Head of caudate nucleus (tissue), 42 donors: ENCODE measurements at places on chromosomes 6 and 20.

GRCh38 chr20:16553101-16553500, 20.1 kb downstream of the KIF16B start:
- DNase-seq = no peak

DNA sequence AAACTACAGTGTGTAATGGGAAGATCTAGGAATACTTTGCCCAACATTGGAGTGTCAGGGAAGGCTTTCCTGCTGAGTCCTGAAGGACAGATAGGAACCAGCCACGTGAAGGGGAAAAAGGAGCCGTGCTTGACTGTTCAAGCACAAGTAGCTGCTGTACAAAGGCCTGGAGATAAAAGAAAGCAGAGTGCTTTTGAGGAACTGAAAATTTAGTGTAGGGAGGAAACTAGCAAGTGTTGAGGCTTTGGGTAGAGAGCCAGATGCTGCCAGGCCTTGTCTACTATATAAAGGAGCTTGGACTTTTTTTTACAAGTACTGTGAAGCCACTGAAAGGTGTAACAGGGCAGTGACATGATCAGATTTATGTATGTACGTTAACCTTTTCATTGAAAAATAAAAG, 39.0 kb downstream of the DSE start:
- DNase-seq = no peak

GRCh38 chr20:34292496-34292895, 10.7 kb downstream of the AHCY start:
- no peak for DNase-seq

GRCh38 chr6:13120483-13121482, 207.6 kb downstream of the TBC1D7 start:
- DNase-seq = no peak

DNA sequence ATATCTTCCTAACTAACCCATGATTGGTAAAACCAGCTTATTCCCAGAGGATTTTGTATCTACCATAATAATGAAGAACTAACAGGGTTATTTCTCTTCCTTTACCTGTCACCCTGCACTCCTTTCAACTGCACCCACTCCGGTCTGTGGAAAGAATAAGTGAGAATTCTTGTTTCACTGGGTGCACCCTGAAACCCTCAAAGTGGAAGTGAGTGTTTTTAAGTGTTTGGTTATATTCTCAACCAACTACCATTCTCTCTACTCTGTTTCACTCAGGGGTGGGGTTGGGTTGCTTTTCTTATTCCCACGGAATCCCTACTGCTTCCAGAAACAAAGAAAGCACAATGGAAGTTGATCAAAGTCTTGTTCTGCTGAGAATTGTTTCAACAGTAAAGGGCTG, 42.6 kb upstream of the KHDRBS2 start:
- DNase-seq = no peak

DNA sequence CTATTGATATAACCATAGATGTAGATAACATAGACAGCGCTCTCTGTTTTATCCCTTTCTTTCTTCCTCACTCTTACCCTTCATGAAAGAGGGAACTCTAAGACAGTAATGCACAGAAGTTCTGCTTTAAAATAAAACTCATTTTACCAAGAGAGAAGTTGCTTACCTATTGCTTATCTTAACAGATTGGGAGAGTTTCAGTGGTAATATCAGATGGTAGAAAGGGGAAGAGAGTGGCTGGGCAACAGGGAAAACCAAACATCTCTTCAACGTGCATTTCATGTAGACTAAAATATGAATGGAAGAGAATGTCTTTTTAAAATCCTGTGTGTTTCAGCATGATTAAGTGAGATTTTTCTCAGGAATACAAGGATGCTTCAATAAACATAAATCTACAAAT, 45.3 kb upstream of the SIRPG start:
- DNase-seq = no peak

DNA sequence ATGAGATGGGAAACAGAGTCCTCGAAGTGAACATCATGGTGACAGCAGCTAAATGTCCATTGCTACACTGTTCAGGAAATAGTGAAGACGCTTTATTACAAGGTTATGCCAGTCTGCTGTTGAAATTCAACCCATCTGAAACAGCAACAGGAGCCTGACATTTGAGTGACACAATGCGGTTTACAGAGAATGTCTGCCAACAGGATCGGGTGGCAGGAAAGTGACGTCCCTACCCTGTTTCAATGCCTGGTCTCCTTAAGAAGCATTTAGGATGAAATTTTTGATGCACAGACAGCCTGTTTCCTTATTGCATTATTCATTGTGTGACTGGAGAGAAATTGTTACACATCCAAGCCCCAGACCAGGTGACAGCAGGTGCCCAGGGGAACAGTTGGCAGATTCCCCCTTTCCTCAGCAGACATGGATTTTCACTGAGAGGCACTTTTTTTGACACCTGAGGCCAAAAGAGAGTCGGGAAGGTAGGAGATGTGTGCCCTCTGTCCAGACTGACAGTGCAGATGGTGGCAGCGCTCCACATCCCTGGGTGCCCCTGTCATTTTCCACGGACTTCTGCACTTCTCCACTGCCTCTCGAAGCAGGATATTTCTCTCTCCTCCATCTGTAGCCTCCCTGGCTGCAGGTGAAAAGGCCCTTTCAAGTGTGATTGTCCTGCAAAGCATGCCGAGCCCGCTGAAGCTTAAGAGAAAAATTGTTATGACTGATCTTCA, 87.9 kb downstream of the BFSP1 start:
- DNase-seq = no peak

GRCh38 chr6:44858998-44859397, 469.1 kb upstream of the RUNX2 start:
- DNase-seq = no peak

- DNase-seq = no peak
These were observed 36.2 kb upstream of the CCDC167 start for GRCh38 chr6:37535759-37536490.

DNA sequence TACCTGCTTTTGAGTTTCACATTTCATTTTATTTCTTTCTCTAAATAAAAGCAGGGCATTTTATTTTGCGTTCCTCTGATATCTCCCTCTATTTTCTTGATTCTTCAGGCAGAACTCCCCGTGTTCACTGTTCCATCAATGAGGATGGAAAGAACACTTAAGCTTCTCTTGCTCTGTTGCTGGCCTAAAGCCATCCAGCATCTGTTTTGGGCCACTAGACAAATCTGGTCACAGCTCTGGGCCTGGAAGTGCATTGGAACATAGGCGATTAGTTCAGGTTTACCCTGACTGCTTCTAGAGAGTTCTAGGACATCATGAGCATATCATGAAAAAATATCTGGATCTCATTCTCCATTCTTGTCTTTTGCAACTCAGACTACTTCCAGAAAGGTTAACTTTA, 611.2 kb downstream of the UTRN start:
- DNase-seq = no peak

DNA sequence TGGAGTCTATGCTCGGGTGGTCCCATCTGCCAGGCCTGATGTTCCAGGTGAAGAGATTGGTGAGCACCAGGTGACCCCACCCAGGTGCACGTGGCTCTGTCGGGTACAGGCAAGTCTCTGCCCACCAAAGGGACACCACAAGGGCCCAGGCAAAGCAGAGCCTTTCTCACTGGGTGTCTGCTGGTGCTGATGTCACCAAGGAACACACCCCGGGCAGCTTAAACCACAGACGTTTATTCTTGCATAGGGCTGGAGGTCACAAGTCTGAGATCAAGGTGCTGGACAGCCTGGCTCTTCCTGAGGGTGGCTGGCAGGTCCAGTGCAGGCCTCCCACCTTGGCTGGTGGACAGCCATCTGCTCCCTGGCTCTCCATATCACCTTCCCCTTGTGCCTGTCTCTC, 100.7 kb upstream of the CD93 start:
- no peak for DNase-seq

GRCh38 chr20:4160761-4161305, 145.5 kb upstream of the RNF24 start:
- DNase-seq = peak; percentile 90

DNA sequence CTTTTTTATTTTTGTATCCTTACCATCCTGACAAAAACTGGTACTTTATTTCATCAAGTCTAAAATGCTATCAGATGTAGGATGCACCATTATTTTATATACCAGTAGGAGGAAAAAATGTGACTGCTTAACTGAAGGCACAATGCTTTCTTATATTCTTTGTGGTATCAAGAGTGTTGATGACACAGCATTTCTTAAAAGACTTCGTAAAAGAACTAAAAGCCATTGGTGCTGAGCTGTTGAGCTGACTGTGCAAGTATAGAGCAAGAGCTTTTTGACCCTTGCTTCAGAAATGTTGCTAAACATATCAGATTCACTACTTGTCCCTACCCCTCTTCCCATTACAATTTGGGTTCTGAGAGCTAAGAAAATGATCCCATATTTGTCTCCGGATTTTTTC, 17.5 kb downstream of the SF3B5 start:
- DNase-seq = no peak

DNA sequence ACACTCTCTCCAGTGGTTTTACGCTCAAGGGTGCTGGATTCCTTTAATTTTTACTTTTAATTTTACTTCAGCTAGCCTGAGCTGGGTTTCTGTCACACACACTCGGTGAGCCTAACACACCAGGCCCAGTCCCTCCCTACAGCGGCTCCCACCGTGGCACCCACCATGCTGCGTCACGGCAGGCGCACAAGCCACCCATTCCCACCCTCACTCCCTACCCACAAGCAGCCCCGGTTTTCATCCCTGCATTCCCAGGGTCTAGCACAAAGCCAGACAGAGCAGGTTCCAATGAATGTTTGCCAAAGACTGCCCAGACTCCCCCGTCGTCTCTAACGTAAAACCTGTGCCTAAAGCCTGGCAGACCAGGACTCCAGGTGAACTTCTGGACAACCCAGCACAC, 50.3 kb downstream of the MYH7B start:
- DNase-seq = no peak

DNA sequence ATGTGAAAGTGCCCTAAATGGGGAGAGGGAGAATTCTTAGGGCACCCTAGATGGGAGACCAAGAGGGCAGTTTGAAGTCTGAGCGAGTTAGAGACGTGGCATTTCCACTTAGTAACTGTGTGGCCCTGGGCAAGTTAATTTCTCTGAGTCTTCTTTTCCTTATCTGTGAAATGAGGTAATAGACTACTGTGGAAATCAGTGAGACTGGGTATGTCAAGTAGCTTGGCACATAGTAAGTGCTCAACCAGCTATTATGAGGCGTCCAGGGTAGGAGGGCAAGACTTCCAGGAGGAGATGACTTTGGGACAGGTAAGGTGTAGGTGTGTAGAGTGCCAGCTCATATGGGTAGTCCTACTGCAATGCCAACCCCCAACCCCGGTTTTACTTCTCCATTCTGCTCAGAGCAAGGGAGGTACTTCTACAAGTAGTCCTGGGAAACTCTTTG, 770 bp downstream of the KIF3B start:
- no peak for DNase-seq

DNA sequence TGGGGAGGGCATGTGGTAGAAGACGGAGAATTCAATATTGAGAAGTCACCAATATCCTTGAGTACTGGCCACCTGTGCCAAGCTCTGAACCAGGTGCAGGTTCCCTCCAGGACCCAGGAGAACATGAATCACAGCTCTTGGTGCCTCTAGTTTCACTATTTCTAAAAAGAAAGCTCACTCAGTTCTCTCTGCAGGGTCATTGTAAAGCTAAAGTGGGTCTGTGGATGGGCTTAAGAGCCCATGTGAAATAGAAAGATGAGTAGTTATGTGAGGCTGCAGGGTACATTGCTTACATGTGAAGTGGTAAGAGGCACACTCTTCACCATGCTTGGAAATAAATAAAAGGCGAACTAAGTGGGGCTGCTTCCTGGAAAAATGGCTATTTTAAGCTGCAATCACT, 43.6 kb downstream of the ZNF831 start:
- DNase-seq = no peak

- DNase-seq = no peak
These were observed 232.3 kb downstream of the QKI start for GRCh38 chr6:163646866-163647265.

GRCh38 chr6:43914272-43915147, 144.5 kb downstream of the VEGFA start:
- no peak for DNase-seq
